ENCODE measurements at places on chromosomes 5 and 9.

DNA sequence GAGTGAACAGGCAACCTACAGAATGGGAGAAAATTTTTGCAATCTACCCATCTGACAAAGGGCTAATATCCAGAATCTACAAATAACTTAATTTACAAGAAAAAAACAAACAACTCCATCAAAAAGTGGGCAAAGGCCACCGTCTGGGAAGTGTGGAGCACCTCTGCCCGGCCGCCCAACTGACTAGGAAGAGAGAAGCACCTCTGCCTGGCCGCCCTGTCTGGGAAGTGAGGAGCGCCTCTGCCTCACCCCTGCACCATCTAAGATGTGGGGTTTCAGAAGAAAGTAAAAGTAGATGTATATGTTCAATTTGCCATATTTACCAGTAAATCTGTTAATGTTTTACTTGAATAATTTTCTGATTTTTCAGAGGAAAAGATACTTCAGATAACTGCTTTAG, 108.1 kb upstream of the TMEM161B start:
- no peak for DNase-seq

DNA sequence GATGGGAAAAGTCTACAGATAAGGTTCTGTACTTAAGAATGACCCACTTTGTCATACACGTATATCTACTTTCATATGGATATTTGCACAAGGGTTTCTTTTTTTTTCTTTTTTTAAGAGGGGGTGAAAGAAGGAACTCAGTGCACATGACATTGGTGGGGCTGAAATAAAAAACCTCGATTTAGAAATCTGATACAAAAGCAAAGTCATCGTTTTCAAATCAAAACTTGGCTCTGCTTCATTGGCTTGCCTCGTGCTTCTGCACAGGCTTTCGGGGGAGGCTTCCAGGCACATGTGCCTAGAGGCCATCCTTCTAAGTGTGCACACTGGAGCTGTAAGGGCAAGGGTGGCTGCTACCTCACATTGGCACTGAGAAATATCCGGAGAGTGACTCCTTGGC, 31.1 kb downstream of the PTTG1 start:
- no peak for DNase-seq

DNA sequence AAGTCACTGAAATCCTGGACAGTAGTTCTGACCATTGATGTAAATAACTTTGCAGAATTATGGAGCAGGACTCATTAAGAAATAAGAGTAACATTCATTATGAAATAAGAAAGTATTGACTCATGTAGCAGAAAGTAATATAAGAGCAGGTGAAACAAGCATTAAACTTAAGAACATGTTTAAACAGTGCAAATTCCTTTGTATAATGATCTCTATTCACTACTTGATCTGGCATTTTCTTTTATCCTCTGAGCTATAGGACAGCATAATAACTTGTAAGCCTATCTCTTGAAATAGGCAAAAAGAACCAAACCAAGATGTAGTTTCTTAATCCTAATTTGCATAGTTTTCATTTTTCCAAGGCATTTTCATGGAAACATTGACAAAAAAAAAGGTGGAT, 42.3 kb downstream of the PLGRKT start:
- no peak for DNase-seq

DNA sequence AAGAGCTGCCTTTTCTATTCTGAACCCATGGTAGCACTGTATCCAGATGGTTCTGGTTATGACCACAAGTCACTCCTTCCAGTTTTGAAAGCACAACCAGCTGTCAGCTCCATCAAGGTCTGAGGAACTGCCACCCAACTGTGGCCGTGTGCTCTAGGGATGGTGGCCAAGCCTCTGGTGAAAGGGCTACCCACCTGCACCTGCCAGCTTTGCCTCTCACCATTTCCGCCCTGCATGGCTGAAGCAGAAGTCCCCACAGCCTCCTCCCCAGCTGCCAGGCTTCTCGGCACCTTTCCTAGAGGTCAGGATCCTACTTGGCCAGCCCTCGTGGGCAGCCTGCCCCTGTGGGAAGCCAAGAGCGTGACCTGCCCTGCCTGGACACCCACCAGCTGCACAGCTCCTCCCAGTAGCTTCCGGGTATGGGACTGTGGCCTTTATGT, 16.8 kb downstream of the SEMA5A start:
- DNase-seq: no peak

GRCh38 chr9:97766092-97766491, 69.0 kb upstream of the XPA start:
- DNase-seq: no peak

GRCh38 chr9:35951736-35952135, 6.2 kb downstream of the OR2S2 start:
- no peak for DNase-seq

DNA sequence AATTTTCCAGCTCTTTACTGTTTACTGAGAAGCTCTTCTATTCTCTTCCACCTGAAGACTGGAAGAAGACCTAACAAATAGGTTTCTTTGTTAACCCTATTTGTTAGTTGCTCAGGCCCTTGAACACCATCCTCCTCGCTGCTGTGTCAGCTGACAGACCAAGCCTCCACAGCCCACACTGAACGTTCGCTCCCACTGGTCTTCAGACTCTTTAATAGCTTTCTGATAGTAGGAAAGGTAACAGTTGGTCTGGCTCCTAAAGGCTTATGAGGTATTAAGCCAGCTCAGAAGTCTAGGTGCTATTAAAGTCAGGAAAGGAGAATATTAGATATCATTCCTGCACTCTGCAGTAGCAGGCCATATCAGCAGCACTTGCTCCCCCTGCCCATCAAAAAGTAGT, 23.3 kb upstream of the F2R start:
- DNase-seq: no peak

GRCh38 chr9:132769906-132770769, 99.9 kb downstream of the GTF3C4 start:
- DNase-seq: peak; percentile 34

GRCh38 chr9:113711251-113711650, 164.9 kb upstream of the ZNF618 start:
- DNase-seq: no peak
